Ecto neural progenitor cell (in vitro differentiated cells): ENCODE measurements at places on chromosomes 6 and 20.

DNA sequence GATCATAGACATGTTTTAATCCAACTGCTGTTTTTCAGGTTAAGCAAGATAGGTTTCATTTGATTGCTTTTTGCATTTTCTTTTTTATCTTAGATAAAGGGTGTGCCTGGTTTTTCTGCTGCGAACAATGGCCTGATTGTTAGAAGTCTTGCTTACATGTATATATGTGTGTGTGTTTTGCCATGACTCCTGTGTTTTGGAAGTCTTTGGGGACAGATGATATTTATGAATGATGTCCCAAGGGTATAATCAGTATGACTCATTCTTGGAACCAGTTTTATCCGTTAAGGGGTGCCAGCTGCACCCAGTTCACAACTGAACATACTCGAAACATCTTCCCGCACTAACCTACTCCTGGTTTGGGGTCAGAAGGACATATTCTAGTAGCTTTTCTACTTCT lies 230.1 kb upstream of the SUPT3H start:
- no peak for DNase-seq

DNA sequence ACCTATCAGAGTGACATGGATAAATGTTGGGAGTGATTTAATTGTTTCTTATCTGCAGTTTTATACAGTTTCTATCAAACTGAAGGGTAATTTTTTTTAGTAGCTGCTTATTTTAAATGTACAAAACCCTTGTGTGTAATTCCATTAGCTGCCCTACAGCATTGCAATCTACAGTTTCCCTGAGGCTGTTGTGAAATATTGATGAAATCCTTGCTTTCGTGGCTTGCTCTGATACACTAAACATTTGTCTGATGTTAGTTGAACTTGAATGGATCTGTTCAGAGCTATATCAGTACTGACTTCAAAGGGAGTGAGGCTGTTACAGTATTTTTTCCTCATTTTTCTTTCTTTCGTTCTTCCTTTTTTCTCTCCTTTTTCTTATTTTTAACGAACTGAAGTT lies 255.4 kb downstream of the TSHZ2 start:
- DNase-seq: no peak

GRCh38 chr20:34951252-34951651 lies 4.4 kb downstream of the GSS start:
- no peak for DNase-seq

DNA sequence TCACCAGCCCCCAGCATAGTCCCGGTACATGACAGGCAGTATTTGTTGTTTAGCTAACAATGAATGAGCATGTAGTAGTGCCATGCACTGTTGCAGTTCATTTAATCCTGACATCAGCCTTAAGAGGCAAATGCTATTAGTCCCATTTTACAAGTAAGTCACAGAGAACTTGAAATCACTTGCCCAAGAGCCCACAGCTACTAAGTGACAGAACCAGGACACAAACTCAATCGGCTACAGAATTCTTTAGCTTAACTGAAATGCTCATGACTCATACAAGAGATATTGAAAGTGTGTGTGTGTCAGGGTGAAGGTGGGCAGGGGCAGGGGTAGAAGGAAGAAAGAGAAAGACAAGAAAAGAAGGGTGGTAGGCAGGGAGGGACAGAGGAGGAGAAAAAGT lies 52.7 kb downstream of the UNC5CL start:
- no peak for DNase-seq

DNA sequence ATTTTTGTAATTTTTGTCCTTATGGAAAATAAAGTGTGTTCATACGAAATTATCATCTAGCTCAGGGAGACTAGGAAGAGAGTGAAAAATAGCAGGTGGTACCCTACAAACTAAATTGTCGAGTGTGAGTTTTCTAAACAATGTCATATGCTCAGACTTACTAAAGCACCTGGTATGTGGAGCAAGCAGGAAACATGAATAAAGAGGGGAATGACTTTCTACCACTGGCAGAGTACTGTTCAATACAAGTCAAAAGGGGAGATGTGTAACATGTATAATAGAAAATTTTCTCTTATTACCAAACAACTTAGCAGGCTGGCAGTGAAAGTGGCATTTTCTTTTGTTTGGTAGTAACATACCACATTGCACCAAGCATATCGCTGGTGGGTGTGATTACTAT lies 36.1 kb downstream of the CTNNBL1 start:
- no peak for DNase-seq

DNA sequence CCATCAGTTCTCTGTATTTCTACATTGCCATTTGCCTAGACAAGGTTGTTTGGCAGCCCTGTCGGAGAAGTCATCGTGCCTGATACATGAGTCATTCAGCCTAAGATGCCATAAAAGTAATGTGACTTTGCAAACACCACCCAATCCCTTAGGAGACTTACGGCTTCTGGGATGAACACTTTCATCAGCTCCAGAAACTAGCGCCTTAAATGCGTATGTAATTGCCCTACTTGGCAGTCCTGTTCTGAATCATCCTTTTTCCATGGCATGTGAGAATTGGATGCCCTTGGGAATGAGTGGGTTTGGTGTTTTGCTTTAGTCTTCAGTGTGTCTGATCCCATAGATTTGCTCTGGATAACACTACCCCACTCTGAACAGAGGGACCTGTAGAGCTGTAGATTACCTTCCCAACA lies 158.5 kb downstream of the SASH1 start:
- DNase-seq: no peak

DNA sequence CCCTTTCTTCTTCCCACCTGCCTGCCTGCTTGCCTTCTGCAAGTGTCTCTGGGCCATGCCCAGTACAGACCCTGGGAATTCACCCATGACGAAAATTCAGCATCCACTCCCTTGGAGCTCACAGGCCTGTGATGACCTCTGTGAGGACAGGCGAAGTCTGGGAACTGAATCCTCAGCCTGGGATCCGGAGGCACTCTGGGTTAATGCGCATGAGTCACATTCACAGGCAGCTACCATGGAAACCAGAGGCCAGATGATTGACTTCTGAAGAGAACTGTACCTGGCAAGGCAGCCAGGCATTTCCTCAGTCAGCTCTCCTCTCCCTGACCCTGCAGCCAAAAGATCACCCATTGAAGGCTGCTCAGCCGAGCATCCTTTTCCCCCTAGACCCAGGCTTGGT lies 41.0 kb downstream of the SLC9A8 start:
- no peak for DNase-seq
